ENCODE measurements at places on chromosomes 12 and 14.

DNA sequence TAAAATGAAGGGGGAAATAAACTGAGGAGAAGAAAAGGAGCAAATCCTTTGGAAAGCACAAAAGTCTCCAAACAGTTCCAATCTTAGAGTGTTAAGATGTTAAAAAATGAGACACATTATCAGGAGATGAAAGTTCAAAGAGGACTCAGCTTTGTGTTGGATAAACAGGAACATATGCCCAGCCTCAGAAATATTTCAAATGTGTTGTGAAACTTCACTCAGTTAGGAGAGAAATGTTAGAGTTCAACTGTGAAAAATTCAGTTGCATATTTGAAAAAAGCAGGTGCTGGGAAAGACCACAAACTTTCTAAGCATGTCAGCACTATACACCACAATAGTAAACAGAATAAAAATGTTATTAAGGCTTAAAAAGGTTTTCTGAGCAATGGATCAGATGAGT, 136.8 kb upstream of the PRKD1 start:
- no peak for DNase-seq

- DNase-seq, result no peak
These were observed 36.4 kb downstream of the BBS10 start for GRCh38 chr12:76311796-76312195.

DNA sequence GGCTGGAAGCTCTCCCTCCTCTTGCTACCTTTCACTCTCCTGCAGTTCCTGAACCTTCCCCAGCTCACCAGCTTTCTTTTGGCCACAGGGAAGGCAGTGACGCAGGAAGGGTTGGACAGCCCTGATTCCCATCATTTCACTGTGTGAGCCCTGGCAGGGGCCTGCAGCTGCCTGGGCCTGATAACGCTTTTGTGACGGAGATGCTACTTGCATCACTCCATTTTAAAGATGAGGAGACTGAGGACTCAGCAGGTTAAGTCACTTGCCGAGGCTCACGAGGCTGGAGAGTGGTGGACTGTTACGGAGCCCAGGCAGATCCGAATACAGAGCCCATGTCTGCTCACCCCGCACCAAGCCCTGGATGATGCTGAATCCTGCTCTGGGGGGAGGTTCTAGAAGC, 145.3 kb downstream of the RBM19 start:
- DNase-seq, result no peak

GRCh38 chr12:118827047-118827446, 154.3 kb upstream of the SRRM4 start:
- DNase-seq, result no peak

GRCh38 chr12:68267892-68268396, 14.5 kb upstream of the IL22 start:
- no peak for DNase-seq

- no peak for DNase-seq
These were observed 62.0 kb upstream of the CSRP2 start for GRCh38 chr12:76940671-76941445.

GRCh38 chr12:22163594-22163993, 117.6 kb downstream of the CMAS start:
- no peak for DNase-seq

DNA sequence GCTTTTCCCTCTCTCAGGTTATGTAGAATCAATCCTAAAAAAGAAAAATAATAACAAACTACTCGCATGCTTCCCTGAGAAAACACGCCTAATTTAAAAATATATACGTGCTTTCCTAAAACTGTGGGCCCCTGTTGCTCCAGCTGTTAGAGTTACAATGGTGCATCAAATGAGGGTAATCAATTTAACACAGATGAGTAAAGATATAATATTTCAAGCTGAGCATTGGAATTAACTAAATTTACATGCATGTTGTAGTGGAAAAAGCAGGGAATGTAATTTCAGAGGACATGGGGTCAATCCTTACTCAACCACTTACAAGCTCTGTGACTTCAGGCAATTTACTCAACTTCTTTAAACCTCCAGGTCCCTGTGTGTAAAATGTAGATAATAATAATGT, 22.4 kb upstream of the LGR5 start:
- DNase-seq, result no peak

- DNase-seq, result no peak
These were observed 74.0 kb downstream of the SPTSSA start for GRCh38 chr14:34387974-34388516.

DNA sequence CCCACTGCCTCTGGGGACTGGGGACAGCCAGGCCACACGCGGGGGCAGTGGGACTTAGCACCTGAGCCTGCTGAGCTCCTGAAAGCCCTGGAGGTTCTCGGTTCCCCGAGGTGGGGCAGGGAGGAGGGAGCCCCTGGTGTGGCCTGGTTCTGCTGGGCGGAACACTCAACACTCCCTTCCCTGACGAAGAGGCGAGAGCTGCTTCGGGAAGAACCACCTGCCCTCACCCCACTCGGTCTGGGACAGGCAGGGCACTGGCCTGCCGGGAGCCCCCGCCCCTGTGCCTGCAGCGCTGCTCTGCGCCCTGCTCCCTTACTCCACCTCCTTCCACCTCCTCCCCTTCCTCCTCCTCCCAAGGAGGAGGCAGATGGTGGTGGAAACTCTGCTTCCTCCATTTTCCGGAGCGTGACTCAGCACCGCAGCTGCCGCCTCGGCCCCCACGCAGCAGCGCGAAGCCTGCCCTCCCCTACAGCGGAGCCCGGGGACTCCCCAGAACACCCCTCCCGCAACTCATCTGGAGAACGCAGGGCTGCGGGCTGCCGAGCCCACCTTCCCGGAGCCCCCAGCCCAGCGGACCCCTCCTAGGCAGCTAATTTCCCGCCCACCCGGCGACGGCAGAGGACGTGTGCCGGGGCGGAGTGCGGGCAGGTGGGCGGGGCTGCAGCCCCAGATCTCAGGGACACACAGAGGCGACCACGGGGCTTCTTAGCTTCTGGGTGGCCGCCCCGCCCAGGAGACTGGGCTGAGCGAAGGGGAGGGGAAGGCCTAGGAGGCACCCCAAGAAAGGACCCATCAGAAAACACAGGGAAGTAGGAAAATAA, 11.7 kb upstream of the INF2 start:
- DNase-seq, result peak; percentile 85

DNA sequence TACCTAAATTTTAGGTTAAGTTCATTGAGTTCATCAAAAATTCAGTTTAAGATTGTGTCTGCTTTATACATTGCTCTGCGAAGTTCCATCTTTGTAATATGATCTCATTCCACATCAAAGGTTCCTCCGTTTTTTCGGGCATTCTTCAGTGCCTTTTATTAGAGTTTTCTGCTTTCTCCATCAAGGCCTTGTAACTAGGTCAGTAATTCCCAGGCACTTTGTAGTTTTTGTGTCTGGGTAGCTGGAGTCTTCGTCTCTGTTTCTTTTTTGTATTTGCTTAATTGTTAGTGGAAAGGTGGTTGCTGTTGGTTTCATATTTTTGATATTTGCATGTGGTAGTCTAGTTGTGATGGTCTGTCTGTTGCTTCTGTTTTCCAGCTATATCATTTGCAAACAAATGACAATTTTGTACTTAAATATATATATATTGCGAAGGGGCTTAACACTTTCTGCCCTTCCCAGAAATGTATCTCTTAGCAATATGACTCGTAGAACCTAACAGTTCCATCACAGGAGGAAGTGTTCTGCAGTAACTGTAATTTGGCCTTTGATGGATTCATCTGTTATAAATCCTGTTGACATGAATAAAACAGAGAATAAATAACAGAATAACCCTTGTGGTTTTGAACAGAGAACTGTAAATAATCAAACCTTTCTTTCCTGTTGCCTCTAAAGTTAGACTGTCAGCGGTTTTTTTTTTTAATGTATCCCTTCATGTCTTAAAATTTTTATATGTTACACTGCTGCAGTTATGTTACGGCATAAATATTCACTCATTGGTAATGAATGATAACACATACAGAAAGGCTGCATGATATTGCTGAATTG, 88.4 kb upstream of the DYNC1H1 start:
- no peak for DNase-seq

DNA sequence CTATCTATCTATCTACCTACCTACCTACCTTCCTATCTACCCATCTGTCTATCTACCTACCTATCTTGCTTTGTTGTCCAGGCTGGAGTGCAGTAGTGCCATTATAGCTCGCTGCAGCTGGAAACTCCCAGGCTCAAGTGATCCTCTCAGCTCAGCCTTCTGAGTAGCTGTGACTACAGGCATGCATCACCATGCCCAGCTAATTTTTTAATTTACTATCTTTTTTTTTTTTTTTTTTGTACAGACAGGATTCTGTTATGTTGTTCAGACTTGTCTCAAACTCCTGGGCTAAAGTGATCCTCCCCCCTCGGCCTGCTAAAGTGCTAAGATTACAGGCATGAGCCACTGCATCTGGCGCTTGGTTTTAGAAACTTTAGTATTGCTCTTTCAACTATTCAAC, 762.4 kb downstream of the SLC6A15 start:
- no peak for DNase-seq

GRCh38 chr12:129466499-129466898, 437.3 kb downstream of the TMEM132D start:
- no peak for DNase-seq

GRCh38 chr12:115267464-115267863, 583.5 kb upstream of the TBX3 start:
- no peak for DNase-seq

GRCh38 chr14:23577004-23577681, 1.4 kb downstream of the JPH4 start:
- DNase-seq, result no peak

DNA sequence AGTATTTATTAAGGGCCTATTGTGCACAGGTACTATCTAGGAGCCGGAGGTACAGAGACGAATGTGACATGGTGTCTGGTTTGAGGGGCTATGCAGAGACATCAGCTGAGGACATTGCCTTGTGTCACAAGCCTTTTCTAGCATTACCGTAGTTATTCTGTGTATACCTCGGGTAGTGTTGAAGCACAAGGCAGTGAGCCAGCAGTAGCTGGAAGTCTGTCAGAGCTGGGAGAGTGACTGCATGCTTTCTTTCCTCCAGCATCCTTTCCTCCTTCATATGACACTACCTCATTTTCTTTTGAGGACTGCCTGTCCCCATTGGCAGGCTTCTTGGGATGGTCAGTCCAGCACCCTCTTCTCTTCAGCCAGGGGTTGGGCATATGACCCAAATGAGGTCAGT, 77.0 kb downstream of the POLR3B start:
- no peak for DNase-seq

DNA sequence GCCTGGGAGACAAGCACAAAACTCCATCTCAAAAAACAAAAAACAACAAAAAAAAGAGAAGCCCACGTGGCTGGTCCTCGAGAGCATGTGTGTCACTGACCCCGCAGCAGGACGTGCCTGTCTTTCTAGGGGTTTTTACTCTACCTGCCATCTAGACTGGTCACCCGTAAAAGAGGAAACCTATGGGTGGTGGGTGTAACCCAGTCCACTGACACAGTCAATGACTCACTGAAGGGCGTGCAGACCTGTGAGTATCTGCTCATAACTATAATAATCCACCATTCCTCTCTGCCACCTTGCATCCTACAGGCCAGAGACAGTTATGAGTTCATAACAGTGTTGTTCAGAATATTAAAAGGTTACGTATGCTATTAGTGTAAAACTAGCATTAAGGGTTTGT, 4.6 kb downstream of the GOLGA3 start:
- no peak for DNase-seq

GRCh38 chr12:40947797-40948196, 240.3 kb upstream of the PDZRN4 start:
- DNase-seq, result no peak

- no peak for DNase-seq
These were observed 44.0 kb upstream of the FRMD6 start for GRCh38 chr14:51607711-51608110.

DNA sequence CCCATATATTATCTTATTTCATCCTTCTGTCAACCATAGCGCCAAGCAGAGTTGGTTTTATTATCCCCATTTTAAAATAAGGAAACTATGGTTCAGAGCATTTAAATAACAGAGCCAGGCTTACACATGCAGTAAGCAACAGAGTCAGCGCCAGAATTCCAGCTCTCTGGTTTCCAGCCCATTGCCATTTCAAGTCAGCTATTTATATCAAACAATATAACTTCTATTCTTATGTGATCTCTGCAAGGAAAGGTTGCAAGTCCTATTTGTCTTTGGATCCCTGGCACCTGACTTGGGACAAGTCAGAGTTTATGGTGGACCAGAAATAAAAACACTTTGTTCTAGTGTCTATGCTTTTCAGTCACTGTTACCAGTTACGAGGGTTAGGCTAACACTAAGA, 174.1 kb upstream of the EEA1 start:
- DNase-seq, result no peak

DNA sequence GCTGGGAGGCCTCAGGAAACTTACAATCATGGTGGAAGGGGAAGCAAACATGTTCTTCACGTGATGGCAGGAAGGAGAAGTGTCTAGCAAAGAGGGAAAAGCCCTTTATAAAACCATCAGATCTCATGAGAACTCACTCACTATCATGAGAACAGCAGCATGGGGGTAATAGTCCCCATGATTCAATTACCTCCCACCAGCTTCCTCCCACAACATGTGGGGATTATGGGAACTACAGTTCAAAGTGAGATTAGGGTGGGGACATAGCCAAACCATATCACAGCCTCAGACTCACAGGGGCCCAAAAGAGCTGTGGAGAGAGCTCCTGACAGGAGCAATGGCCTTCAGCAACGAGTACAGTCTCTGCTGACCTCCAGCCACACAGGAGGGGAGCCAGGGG, 151.4 kb downstream of the GXYLT1 start:
- DNase-seq, result no peak

DNA sequence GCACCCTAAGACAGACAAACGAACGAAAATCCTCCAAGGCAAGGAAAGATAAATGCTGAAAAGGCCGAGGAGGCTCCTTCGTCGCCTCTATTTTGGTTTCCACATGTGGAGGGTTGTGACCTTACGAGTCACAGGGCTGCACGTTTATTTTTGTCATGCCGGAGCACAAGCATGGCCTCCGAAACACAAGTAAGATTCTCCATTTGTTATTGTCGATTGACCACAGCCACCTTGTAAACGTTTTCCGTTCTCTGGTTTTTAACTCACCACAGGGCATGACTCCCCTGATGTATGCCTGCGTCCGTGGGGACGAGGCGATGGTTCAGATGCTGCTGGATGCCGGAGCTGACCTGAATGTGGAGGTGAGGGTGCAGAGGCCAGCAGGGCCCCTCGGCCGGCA, 73.1 kb upstream of the PWP1 start:
- no peak for DNase-seq

- no peak for DNase-seq
These were observed 82.4 kb downstream of the ARF6 start for GRCh38 chr14:49975276-49975675.

DNA sequence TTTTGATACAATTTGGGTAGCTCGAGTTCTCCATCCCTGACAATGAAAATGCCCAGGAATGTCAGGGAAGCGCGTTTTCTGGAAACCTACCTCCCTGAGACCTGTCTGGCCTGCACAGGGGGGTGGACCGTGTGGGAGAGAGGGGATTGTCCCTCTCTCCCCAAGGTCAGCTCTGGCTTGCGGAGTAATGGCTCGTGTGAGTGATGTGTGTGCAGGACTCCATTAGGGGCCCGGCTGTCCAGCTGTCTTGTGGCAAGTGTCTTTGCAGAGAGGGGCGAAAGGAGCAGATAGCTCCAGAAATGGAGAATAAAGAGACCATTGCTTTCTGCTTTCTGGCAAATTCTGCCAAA, 215.3 kb downstream of the CHST11 start:
- DNase-seq, result no peak
